ENCODE measurements at places on chromosomes 5 and 9.

DNA sequence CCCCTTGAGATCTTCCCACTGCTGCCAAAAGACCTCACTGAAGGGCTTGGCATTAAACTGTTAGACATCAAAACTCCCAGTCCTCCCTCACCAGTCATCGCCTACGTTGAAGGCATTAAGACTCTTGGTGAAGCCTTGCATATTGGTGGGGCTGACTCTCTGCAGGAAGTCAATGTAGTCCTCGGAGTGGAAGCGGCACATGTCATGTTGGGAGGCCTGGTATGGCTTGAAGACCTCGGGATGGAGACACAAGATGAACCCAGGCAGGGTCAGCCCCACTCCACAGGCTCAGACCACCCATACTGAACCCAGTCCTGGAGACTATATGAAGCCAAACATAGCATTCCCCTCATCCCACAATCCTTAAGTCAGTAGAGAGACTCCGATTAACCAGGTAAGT is 1.9 kb downstream of the HDAC3 start:
- no peak for DNase-seq

DNA sequence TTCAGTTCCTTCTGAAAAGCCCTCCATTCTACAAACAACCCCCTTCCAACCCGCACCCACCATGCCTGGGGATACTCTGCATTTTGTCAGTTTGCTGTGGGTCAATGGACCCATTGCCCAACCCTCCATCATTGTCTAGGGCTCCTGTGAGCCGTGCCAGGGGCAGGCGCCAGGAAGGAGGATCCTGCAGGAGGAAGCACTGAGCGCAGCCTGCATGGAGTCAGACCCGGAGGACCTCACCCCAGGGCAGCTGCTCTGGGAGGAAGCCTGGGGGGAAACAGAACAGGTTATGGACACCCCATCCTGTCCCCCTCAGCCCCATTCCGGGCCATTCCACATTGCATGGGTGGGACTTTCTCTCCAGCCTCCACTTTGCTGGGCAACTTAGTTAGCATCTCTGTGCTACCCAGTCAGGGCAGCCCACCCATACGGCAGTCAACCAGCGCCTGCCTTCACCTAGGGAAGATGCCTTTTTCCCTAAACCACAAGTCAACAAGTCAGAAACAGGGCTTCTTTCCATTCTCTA is 48.6 kb upstream of the VDAC1 start:
- DNase-seq: no peak

DNA sequence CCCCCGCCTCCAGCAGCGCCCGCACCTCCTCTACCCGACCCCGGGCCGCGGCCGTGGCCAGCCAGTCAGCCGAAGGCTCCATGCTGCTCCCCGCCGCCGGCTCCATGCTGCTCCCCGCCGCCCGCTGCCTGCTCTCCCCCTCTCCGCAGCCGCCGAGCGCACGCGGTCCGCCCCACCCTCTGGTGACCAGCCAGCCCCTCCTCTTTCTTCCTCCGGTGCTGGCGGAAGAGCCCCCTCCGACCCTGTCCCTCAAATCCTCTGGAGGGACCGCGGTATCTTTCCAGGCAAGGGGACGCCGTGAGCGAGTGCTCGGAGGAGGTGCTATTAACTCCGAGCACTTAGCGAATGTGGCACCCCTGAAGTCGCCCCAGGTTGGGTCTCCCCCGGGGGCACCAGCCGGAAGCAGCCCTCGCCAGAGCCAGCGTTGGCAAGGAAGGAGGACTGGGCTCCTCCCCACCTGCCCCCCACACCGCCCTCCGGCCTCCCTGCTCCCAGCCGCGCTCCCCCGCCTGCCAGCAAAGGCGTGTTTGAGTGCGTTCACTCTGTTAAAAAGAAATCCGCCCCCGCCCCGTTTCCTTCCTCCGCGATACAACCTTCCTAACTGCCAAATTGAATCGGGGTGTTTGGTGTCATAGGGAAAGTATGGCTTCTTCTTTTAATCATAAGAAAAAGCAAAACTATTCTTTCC is 19.3 kb downstream of the CDKN2A start:
- DNase-seq: no peak

DNA sequence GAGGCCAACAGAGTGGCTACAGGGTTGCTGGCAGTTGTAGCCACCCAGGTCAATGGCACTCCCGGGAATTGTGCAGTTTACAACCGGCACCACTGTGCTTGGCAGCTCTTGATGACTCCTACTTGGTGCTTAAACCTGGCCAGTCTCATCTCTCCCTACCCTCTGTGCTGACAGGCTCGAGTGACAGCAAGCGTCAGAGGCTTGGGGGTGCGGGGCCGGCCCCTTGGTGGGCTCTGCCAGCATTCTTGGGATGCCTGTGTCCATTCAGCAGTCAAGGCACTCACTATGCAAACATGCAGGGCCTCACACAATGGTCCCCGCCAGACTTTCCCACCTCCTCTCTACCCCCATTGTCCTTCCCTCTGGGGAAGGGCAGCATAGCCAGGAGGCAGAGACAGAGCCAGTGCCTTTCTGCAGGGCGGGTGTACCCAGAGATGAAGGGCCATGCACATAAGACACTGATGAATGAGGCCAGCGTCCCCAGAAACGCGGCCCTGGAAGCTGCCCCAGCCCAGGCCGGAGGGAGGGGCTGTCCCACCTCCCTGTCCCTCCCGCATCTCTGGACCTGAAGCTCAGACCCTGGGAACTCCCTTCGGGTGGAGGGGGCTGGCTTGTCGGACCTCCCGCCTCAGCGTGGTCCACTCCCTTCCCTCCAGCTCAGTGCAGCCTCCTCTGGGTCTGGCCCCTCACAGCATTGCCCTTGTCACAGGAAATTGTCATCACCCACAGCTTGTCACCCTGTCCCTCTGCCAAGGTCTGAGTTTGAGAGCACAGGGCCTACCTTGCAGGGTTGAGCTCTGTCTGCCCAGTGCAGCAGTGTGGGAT is 26.4 kb upstream of the NOTCH1 start:
- DNase-seq: peak; percentile 55

GRCh38 chr5:53392073-53392472 is 88.4 kb upstream of the FST start:
- no peak for DNase-seq

GRCh38 chr5:158389786-158390185 is 530.8 kb upstream of the CLINT1 start:
- no peak for DNase-seq

DNA sequence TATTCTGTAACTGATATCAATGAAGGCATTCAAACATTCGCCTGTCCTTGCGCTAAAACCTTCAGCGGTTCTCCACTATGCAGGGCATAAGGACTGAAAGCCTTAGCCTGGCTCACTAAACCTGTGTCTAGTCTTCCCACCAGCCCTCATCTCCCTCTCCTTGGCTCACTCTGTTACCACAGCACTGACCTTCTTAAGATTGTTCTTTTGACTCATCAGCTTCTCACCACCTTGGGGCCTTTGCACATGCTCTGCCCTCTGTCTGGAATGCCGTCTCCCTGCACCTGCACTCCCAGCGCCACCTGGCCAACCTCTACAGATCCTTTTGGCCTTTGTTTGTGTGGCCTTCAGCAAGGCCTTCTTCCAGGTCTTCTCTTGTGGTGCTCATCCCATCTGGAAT is 131.8 kb upstream of the IER5L start:
- no peak for DNase-seq

GRCh38 chr5:100623719-100624118 is 88.5 kb downstream of the FAM174A start:
- DNase-seq: peak; percentile 61

DNA sequence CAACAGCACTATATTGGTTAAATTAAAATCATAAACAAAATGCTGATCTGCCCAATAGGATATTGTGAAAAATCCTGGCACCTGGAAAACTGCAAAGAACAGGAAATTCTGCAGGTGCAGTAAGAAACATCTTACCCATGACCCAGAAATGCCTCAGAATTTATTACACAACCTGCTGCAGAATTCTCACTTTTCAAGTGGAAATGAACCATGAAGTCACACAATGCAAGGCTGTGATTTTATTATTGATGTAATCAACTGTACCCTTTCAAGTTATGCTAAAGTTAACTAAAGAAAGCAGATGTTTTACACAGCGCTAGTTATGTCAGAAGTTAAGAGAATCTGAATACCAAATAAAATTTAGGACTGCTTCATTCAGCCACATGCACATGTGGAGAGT is 6.0 kb downstream of the STRBP start:
- DNase-seq: no peak

DNA sequence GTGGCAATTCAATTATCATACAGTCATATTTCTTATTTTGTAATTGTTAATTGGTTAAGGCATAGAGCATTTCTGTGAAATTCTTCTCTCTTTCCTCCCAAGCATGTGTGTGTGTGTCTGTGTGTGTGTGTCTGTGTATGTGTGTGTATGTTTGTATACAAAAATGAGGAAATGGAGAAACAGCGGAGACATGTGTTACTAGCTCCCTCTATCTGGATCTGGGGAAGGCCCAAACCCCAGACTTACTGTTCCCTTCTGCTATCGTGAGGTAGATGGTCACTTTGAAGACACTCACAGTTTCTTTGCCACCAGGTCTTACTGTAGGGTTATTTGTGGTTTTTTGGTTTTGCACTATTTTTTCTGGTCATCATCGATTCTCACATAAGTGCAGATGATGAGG is 11.4 kb upstream of the C5orf63 start:
- DNase-seq: no peak

DNA sequence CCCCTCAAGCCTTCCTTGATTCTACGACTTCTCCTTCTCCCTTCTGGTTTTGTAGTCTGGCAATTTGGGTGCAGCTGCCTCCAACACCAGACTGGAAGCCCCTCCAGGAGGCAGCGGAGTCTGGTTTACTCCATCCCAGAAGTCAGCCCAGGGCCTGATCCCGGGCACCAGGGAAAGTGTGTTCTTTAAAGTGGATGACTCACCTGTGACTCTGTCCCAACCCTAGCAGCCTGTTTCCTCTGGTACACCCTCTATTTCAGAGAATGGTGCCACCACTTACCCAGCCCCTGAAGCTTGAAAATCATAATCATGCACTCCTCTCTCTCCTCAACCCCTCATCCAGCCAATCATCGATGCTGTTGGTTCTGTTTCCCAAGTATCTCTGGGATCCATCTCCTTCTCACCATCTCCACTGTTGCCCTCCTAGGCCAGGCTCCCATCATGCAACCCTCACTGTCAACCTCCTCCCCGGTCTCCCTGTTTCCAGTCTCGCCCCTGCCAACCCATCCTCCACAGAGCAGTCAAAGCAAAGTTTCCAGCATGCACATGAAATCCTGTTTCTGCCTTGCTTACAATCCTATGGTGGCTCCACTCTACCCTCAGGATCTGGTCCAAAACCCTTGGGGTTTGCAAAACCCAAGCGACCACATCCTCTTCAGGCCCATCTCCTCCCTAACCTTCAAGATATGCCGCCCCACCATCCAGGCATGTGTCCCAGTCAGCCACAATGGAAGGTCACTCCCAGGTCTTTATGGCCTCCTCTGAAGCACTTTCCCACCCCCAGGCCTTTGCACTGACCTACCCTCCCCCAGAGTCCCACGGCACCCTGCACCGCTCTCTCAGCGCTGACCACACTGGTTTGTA is 10.5 kb downstream of the LHX6 start:
- no peak for DNase-seq

DNA sequence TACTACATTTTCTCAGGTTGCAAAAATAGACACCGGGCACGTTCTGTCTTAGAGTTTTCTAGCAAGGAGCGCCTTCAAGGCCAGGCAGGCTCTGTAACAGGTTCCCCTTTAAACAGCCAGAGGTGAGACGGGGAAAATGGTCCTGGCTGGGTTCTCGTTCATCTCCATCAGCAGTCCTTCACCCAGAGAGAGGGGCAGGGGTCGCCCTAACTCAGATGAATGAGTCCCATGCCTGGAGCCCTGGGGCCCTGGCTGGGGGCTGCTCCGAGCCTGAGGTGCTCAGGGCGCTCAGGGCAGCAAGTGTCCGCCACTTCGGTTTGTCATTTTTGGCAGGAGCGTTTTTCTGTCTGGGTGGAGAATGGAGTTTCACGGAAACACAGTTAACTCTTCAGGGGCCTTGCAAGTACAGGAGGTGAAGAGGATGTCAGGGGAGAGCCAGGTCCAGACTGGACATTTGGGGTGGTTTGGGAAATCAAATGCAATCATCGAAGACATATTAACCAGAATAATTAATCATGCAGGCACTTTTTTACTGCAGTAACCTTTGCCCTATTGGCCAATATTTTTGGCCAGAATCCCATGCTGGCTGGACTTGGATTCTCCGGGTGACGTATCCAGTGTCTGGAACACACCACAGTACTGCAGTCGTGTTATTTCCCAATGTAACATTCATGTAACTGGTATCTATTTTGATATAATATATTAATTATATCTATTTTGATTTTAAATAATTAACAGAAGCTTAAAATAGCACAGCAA is 2.9 kb downstream of the NTNG2 start:
- no peak for DNase-seq

- DNase-seq: no peak
Measured at GRCh38 chr5:151040211-151040747, 19.9 kb downstream of the GPX3 start.

GRCh38 chr5:164545507-164545906 is 1040.1 kb downstream of the MAT2B start:
- DNase-seq: no peak

GRCh38 chr9:108994695-108995094 is 18.6 kb downstream of the CTNNAL1 start:
- DNase-seq: no peak

- DNase-seq: no peak
Measured at GRCh38 chr9:134678666-134679443, 37.3 kb downstream of the COL5A1 start.

- DNase-seq: no peak
Measured at GRCh38 chr9:36592801-36593583, 20.3 kb downstream of the MELK start.

GRCh38 chr9:27365707-27366376 is 68.9 kb upstream of the EQTN start:
- no peak for DNase-seq

GRCh38 chr5:155276231-155276630 is 262.7 kb downstream of the KIF4B start:
- no peak for DNase-seq

- DNase-seq: no peak
Measured at GRCh38 chr5:67094476-67095300, 101.9 kb downstream of the CD180 start.

DNA sequence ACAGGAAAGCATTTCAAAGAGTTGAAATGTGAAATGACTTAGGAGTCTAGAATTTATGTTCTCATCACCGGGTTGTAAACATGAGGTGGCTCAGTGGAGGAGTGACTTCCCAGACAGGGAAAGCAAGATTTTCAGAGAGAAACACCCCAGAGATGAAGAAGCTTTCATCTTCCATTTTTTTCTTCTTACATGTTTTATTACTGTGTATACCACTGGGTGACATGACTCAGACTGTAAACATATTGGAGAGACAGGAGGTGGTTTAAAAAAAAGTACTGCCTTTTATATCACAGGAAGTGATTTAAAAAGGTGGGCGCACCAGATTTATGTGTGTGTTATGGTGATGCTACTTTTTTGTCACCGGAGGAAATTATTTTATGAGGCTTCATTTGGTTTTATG is 209.1 kb upstream of the TUT7 start:
- DNase-seq: no peak

GRCh38 chr5:158811921-158812320 is 287.8 kb downstream of the EBF1 start:
- no peak for DNase-seq

GRCh38 chr9:110293248-110293647 is 36.9 kb upstream of the TXN start:
- DNase-seq: no peak

- DNase-seq: no peak
Measured at GRCh38 chr5:95887977-95888376, 65.5 kb upstream of the GLRX start.

GRCh38 chr5:53445569-53445968 is 34.9 kb upstream of the FST start:
- DNase-seq: no peak
